ENCODE measurements at places on chromosomes 1 and 21. TPM values are rescaled to one million over a fixed set of nuclear protein-coding genes. Genes with fewer than 3 reads are reported as not detected.
A peak's percentile ranks its signal among the peaks of the same experiment; 100 is the strongest.

The CFAP57 gene
- not detected for total RNA-seq

GRCh38 chr1:14704846-14705245 lies 106.4 kb downstream of the KAZN start:
- DNase-seq: no peak
- H3K27me3 ChIP-seq: no peaks in the 10 kb centered on the region
- H3K36me3 ChIP-seq: no peaks in the 10 kb centered on the region
- H3K27ac ChIP-seq: no peak overlapping the region
- H3K4me1 ChIP-seq: no peaks in the 10 kb centered on the region

GRCh38 chr1:161390559-161390858 lies 22.8 kb upstream of the CFAP126 start:
- no peak for DNase-seq
- no peaks in the 10 kb centered on the region for H3K36me3 ChIP-seq
- peaks cover 9% of the 10 kb centered on the region for H3K4me1 ChIP-seq
- peak overlapping the region; percentile 80 for H3K27ac ChIP-seq
- no peaks in the 10 kb centered on the region for H3K27me3 ChIP-seq

DNA sequence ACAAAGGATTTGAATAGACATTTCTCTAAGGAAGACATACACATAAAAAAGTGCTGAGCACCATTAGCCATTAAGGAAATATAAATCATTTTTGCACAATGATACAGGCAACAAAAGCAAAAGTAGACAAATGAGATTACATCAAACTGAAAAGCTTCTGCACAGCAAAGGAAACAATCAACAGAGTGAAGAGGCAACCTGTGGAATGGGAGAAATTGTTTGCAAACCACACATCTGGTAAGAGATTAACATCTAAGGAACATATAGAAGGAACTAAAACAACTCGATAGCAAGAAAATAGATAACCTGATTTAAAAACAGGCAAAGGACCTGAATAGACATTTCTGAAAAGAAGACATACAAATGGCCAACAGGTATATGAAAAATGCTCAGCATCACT lies 57.5 kb downstream of the ZSCAN20 start:
- H3K27ac ChIP-seq: no peak overlapping the region
- no peak overlapping the region for H3K4me3 ChIP-seq
- H3K36me3 ChIP-seq: no peaks in the 10 kb centered on the region

The KLF17 gene
- not detected for total RNA-seq

DNA sequence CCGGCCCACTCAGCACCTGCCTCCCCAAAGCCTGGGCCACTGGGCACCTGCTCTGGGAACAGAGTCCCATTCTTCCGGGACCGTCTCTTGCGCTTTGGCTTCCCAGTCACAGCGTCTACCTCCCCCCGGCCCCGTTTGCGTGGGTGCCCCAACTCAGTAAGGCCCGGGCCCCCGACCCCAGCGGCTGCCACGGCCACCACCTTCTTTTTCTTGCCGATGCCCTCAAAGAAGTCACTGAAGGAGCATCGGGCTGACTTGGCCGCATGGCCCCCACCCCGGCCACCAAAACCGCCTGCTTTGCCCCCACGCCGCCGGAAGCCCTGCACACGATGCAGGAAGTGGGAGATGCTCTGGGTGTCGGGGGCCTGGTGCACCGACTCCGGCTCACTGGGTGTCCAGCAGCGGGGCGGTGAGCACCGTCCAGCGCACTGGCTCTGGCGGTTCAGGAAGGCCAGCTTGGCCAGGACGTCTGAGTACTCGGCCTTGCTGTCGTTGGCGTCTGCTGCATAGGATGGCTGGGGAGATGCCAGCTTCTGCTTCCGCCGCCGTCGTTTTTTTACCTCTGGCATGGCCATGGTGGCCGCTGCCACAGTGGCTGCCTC lies 54.0 kb downstream of the AHDC1 start:
- no peak for DNase-seq
- no peak overlapping the region for H3K27ac ChIP-seq
- no peak overlapping the region for H3K4me3 ChIP-seq
- H3K36me3 ChIP-seq: no peaks in the 10 kb centered on the region
- peaks cover 17% of the 10 kb centered on the region for H3K4me1 ChIP-seq
- H3K27me3 ChIP-seq: no peaks in the 10 kb centered on the region

GRCh38 chr21:42496839-42497202 lies 797 bp upstream of the RSPH1 start:
- H3K27ac ChIP-seq: peak overlapping the region; percentile 85
- H3K36me3 ChIP-seq: no peaks in the 10 kb centered on the region
- DNase-seq: no peak
- no peaks in the 10 kb centered on the region for H3K27me3 ChIP-seq

The CFAP74 gene
- total RNA-seq: not detected

DNA sequence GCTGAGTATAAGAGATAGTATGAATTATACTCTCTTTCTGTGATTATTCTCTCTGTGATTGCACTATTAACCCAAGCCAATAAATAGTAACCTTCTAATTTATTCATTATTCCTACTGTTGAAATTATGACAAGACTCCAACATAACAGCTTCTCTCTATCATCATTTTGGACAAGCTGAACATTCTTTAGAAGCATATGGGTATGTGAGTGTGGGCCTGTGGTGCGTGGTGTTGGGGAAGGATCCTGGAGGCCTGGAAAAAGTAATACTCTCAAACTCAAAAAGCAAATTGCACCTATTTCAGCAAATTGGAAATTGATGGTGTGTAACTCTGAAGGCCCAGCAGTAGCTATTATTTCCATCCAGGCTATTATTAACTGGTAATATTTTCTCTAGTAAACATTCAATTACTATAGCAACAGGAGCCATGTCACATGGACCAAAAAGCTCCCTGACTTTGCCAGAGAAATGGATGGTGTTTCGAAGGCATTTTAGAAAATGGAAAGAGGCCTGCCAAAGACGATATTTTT lies 502.8 kb downstream of the LTN1 start:
- H3K27ac ChIP-seq: no peak overlapping the region
- DNase-seq: no peak
- no peaks in the 10 kb centered on the region for H3K36me3 ChIP-seq

- no peaks in the 10 kb centered on the region for H3K27me3 ChIP-seq
- H3K4me1 ChIP-seq: no peaks in the 10 kb centered on the region
- no peak overlapping the region for H3K4me3 ChIP-seq
These were observed 46.5 kb downstream of the TP73 start for GRCh38 chr1:3698660-3699408.

GRCh38 chr1:76121850-76122249 lies 47.3 kb downstream of the ST6GALNAC3 start:
- no peaks in the 10 kb centered on the region for H3K27me3 ChIP-seq
- no peaks in the 10 kb centered on the region for H3K36me3 ChIP-seq
- no peak for DNase-seq

The GPR157 gene
- total RNA-seq: 38.1 TPM
